ENCODE measurements at places on chromosomes 5 and 9. TPM values are rescaled to one million over a fixed set of nuclear protein-coding genes. Genes with fewer than 3 reads are reported as not detected.

- DNase-seq: no peak
Observed at GRCh38 chr5:150574818-150575547, 65.5 kb upstream of the SYNPO start.

GRCh38 chr5:137310051-137310730 is 188.9 kb downstream of the SPOCK1 start:
- no peak for DNase-seq

FOXE1 gene
- total RNA-seq: 0.38 TPM

ITGA1 gene
- 6.4 TPM for total RNA-seq
